ENCODE measurements at places on chromosomes 11 and 22.

GRCh38 chr22:37412495-37413250 lies 14.6 kb downstream of the ELFN2 start:
- no peak for DNase-seq

DNA sequence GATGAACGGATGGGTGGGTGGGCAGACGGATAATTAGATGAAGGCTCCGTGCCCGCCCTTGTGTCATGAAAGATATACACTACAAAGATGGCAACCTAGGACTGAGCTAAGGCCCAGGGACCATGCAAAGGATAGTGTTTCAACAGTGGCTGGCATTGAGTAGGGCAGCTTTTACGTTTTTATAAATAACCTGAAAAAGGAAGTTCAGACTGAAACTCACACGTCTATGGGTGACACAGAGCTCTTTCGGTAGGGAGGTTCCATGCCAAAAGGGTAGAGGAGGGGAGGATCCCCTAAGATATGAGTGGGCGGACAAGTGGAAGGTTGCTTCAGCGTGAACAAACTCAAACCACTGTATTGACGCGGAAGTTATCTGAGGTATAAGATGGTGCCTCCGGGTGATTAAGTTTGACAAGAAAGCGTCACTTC lies 90.5 kb downstream of the UBASH3B start:
- peak; percentile 71 for DNase-seq

DNA sequence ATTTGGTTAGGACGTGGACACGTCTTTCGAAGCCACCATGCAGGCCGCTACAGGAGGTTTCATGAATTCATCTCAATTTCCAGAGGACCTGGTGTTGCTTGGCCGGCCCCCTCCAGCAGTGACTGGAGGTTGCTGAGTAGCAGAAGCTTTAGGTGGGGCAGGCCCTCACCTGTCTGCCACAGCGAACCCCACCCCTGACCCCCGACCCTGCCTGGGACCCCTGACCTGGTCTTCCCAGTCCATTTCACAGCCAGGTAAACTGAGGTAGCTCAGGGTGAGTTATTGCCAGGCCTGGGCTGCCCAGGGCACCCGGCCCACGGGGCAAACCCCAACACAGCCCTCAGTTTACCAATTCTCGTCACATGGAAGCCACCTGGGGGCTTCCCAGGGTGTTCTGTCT lies 39.1 kb upstream of the SMIM38 start:
- no peak for DNase-seq

DNA sequence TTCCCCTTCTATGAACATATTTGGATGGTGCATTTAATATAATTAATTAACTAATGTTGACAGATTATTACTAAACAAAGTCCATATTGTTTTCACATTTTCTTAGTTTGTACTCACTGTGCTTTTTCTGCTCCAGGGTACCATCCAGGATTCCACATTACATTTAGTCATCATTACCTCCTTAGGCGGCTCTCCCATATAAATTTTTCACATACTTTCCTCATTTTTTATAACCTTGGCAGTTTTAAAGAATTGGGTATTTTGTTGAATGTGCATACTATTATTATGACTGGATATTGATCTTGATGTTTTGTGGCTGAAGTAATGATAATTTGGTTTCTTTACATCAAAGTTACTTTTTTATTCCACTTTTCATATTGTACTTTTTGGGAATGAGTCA lies 755.6 kb upstream of the ANO3 start:
- no peak for DNase-seq

GRCh38 chr11:70703141-70704064 lies 305.1 kb downstream of the CTTN start:
- DNase-seq: no peak

DNA sequence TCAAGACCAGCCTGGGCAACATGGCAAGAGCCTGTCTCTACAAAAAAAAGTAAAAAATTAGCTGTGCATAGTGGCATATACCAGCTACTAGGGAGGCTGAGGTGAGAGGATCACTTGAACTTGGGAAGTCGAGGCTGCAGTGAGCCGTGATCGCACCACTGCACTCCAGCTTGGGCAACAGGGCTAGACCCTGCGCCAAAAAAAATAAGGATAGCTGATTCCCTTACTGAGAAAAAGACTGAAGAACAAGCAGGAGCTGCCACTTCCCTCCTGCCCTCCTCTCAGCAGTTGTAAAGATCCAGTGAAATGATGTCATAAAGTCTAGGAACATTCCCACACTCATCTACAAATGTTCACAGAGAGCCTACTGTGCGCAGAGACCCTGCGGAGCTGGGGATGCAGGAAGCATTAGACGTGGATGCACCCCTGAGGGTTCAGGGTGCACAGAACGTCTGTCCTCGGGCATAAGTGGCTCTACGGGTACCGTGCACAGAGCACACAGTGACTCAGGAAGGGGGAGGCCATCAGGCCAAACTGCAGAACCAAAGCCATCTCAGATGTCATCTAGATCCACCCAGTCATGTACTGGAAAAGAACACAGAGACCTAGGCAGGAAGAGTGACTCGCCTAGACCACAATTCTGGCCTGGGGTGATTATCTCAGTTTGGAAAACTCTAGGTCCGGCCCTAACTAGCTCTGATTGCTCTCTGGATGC lies 11.7 kb downstream of the SEC14L2 start:
- DNase-seq: no peak

DNA sequence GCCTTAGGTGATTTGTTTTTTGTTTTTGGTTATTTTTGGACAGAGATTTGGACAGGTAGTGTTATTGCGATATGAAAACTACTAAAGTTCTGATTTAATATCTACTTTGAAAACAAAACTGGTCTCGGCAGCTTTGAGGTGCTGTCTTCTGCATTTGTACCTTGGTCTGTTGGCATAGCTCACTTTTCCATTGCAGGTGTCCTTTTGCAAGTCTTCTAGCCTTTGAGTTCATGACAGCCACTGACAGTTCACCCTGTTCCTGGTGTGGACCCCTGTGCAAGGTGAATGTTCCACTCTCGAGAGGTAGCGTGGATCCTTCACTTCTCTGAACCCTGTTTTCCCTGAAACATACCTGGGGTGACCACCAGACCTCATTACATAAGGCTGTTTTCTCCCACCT lies 44.9 kb upstream of the ST14 start:
- no peak for DNase-seq

DNA sequence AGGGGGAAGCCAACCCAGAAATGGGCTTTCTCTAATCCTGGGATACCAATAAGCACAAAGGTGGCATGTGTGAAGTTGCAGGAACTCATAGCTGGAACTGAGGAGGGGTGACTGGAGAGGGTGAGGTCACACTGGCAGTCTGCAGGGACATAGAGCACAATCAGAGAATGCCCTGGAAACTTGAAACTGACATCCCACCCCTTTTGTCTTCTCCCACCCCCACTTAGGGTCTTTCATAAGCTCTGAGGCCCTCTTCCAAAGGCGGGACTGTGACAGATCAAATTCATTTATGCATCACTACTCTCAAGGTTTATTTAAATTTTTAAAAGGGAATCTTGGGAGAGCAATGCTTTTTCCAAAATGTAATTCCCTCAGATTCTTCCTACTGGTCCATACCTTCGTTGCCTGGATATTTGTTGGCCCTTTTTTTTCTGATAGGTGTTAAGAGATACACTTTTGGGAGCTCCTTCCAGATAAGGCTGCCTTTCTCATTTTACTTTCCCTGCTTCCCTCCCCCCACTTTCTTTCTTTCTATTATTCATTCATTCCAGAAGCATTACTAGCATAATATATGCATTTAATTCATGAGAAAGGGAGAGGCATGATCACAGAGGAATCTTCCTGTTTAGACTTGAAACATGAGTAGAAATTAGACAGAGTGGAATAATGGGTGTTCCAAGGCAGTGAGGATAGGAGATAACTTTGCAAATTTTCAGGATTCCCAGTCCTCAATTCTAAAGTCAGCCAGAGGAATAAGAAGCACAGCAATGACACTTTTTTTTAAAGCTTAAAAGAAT lies 14.8 kb downstream of the OR51E2 start:
- no peak for DNase-seq

DNA sequence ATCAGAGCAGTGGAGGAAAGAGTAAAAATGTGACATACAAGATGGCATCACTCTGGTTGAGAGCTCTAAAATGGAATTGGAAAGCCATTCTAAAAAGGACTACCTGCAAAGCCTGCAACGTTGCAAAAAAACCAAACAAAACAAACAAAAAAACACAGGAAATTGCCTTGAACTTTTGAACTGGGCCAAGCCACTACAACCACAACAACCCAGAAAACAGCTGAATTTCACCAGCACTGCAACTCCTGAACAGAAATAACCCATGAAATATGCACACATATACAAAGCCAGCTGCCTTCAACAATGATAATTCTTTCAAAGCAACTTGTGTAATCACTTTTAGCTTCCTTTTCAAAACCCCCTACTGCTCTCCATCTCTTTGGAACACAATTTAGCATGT lies 326.6 kb upstream of the LRRC4C start:
- DNase-seq: no peak

DNA sequence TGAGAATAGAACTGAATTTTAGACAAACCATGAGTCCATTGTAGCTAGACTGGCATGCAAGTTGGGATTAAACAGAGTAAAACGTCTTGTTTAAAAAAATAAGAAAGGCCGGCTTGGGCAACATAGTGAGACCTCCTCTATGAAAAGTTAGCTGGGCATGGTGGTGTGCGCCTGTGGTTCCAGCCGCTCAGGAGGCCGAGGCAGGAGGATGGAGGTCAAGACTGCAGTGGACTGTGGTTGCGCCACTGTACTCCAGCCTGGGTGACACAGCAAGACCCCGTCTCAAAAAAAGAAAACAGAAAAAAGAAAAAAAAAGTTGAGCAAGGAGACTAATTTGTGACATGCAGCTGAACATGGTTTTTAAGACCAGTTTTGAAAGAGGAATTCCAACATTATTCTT lies 23.5 kb downstream of the CDPF1 start:
- DNase-seq: no peak

- DNase-seq: no peak
Measured at GRCh38 chr22:41442240-41442792, 4.3 kb downstream of the TOB2 start.

DNA sequence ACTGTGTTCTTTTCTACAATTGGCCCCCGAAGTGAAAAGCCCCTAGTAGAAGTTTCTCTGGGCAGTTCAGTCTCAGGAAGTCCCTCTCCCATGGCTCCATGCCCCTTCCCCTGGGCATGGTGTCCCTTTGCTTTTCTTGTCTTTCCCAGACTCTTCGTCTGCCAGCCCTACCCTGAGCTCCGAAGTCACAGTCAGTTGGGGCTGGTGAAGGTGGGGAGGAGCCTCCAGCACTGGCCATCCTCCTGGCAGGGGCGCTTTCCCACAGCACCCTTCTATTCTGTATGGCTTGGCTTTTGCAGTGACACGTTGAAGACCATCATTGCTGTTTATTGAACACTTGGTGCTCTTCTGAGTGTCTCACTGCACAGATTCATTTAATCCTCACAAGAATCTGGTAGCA lies 195.1 kb upstream of the CADM1 start:
- no peak for DNase-seq

DNA sequence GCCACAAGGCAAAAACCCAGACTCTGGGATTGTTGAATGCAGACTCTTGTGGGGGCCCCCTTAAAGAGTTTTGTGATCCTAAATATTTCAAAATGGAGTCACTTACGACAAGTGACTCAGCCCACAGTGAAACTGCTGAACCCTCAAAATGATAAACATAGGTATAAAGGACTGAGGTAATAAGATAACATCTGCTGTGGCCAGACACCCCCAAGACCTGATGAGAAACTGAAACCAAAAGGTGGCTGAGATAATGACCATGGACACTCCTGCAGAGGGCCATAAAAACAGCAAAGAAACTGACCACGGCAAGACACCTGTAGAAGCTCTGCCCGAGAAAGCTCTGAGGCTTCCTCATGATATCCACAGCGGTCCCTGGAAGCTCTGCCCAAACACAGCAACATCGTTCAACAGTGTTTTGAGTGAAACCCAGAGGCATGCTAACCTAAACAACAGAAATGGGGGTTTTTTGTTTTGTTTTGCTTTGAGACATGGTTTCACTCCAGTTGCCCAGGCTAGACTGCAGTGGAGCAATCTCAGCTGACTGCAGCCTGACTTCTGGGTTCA lies 1.6 kb upstream of the PLAAT4 start:
- DNase-seq: no peak
